ENCODE measurements at places on chromosomes 7 and 10. TPM values are rescaled to one million over a fixed set of nuclear protein-coding genes. Genes with fewer than 3 reads are reported as not detected.

DNA sequence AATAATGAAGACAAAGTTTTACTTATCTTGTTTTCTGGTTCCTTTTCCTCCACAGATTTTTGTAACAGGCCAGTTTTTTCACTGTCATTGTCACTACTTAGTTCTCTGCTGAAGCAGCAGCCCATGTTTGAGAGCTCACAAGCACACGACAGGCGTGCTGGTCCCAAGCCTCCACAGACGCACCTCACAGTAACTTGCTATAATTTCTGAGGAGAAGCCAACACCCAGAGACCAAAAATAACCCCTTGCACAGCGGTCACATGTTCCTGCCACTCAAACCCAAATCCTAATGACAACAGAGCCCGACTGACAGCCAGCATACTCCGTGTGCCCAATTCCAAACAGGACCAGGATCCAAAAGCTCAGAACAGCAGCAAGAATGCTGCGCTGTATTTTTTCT lies 58.5 kb downstream of the LARP4B start:
- DNase-seq: no peak

- no peak for DNase-seq
Observed at GRCh38 chr7:48263311-48263650, 92.0 kb downstream of the ABCA13 start.

DNA sequence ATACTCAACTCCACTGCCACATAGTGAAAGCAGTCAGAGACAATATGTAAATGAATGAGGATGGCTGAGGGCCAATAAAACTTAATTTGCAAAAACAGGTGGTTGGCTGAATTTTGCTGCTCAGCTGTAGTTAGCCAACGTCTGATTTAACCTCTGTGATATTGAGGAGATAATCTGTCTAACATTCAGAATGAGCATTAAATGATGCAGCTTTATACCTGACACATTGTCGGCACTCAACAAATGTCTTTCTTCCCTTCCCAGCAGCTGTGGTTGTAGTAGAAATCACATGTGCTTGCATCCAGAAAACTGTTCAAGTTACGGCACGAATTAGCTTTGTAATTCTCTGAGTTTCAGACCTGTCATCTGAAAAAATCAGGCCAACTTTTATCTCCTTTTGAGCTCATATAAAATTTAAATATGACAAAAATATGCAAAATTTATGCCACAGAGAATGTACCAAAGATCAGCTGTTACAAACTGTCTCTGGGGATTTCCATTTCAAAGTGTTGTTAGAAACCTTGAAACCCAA lies 1239.7 kb downstream of the GATA3 start:
- DNase-seq: no peak

DNA sequence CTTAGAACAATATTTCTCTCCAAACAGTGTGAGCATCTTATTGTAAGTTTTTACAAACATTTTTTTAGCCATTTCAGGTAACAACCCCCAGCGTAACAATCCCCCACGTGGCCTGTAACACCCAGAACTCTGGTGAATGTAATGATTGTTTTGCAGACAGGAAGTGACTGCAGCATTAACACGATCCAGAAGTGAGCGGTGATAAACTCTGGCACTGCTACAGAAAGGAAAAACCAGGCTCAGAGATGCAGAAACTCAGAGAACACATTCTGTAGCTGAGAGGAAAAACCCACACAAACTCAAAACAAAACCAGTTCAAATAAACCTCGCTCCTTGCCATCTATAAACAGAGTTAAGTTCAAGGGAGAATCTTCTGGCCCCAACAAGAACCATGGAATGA lies 285.7 kb downstream of the FGFR2 start:
- no peak for DNase-seq

- DNase-seq: no peak
Observed at GRCh38 chr10:95542330-95542729, 18.8 kb downstream of the SORBS1 start.

The HOXA1 gene
- 2.5 TPM for total RNA-seq

The RPP30 gene
- total RNA-seq: 50.2 TPM

The NAT16 gene
- total RNA-seq: not detected

The CACNB2 gene
- total RNA-seq: not detected

All from glomerular endothelial cell (primary cell).